HS-5 (cell line): ENCODE measurements at places on chromosomes 5 and 9.

GRCh38 chr5:141747152-141748141, 65.4 kb upstream of the ARAP3 start:
- no peak for DNase-seq

DNA sequence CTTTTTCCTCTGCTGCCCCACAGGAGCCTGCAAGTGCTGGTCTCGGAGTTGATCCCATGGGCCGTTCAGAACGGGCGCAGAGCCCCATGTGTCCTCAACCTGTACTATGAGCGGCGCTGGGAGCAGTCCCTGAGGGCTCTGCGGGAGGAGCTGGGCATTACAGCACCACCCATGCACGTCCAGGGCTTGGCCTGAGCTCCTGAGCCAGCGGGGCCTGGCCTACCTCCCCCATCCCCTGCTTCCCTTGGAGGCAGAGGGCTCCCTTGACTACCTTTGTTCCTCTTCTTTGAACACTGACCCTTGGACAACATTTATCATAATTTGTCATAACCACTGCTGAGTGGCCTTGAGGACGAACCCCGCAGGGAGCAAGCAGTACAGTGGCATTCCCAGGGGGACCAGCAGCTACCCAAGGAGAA, 6.9 kb upstream of the SLC27A4 start:
- no peak for DNase-seq

GRCh38 chr9:23444658-23445057, 381.4 kb downstream of the ELAVL2 start:
- no peak for DNase-seq

- DNase-seq, result no peak
Measured at GRCh38 chr5:172550996-172551395, 90.1 kb upstream of the NEURL1B start.

GRCh38 chr5:39283231-39283818, 64.0 kb upstream of the FYB1 start:
- DNase-seq, result peak; percentile 62

DNA sequence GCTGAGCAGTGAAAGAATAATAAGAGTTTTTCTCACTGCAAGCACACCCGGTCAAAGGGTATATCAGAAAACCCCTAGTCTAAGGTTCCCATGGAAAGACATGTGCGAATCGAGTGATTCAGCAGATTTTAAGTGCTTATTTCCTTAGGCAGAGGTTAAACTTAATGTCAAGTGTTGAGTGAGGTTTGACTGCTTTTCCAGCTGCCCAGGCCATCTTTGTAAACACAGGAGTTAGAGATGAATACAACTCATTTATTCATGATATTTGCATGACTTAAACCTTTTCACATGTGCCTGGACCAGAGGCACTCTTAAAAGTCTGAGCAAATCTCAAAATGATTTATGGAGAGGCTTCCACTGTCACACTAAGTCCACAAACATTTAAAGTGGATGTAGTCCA, 137.8 kb upstream of the RGMB start:
- no peak for DNase-seq

- no peak for DNase-seq
Measured at GRCh38 chr5:180136630-180137381, 65.2 kb upstream of the RNF130 start.

DNA sequence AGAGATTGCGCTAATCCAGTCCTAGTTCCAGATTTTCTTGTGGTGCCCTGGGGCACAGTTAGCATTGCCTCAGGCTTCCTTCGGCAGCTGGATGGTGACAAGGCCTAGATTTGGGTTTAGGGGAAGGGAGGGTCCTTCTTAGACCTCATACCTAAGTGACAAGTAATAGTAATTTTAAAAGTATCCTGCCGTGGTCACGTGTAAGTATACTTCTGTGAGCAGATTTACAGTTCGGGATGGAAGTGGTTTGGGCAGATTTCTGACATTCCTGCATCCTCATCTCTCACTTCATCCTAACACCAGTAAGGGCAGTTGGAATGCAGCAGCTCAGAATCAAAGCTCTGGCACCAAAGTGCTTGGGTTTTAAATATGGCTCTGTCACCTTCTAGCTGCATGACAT, 71.6 kb downstream of the LRRC70 start:
- DNase-seq, result no peak

DNA sequence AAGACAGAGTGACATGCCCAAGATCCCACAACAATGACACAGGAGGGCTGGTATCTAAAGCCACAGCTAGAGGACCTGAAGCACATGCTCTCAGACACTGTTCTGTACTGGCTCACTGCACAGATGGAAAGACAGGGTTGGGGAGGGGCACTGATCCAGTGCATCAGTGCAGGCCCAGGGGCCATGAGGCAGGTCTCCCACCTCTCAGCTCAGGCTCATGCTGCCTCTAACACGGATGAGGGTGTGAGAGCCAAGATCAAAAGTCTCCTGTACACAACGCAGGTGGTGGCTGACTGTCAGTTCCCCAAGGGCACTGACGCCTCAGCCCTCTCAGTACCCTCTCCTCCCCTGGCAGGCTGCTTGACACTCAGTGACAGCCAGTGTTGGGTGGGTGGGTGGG, 10.9 kb downstream of the RAPGEF1 start:
- no peak for DNase-seq
